ENCODE measurements at places on chromosomes 5 and 9.

DNA sequence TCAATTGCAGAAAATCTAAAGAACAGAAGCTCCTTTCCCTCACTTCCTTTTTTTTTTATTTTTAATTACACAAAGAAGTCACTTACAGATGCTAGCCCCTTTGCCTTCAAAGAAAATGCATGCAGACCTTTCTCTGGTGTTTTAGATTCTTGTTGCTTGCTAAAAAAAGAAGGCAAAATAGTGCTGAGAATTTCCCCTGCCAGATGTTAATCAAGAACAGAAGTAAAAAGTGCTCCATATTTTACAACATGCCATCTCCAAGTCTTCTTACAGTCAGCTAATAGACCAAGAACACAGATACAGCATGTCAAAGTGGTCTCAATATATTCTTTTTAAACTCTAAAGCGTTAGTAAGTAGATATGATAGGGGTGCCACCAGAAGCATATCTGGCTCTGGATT, 142.8 kb upstream of the RGMB start:
- no peak for DNase-seq

DNA sequence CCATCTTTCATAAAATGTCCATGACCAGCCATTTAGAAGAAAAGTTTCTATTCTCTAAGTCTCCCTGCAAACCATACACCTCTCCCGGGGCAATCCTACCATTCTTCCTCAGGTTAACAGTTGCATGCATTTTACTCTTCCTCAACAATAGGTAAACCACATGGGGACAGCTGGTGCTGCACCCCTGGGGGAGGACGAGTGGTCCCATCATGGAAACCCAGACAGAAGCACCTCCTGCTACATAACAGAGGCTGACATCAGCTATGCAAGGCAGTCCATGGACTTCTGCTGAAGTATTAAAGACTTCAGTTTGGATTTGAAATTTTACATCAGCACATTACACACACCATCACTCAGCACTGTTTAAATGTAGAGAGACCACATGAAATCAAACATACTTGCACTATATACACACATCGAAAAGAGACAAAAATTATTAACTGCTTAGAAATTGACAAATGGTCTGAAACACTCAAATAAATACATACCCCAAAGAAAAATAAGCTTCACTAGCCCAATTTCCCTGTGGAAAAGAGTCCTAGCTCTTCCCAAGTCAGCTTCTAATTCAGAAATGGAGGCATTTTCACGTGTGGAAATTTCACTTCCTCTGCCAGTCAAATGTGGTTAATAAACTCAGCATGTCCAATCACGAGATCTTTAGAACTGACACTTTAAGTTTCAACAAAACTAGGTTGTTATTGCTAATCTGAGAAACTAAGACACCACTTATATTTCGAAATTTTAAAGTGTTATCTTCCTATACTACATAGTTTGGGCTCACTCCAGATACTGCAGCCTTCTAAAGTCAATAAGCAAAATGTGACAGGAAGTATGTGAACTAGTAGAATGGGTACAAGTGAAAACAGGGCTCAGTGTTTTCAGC, 173.4 kb downstream of the ROR2 start:
- DNase-seq: no peak

DNA sequence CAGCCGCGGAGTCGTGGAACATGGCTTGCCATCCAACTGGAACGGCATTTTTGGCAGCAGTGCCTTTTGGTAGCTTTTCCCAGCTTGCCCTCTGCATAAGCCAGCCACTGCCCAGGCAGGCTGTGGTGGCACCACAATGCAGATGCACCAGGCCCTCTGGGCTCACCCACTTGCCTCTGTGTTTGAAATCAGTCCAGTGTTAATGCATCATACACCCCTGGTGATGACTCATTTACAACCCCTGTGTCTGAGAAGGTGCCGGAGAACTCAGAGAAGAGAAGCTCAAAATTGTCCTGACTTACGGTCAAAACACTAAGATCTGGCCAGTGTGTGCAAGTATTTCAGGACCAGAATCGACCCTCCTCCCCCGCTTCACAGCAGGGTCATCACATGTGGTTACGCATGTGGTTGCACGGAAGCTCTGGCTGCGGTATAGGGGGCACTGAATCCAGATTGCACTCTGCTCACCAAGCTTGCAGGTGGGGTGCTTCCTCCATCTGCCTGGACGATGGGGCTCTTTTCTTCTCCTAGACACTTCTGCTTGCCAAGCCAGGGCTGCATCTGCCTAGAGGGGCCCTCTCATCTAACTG, 66.5 kb upstream of the SMIM15 start:
- DNase-seq: no peak

DNA sequence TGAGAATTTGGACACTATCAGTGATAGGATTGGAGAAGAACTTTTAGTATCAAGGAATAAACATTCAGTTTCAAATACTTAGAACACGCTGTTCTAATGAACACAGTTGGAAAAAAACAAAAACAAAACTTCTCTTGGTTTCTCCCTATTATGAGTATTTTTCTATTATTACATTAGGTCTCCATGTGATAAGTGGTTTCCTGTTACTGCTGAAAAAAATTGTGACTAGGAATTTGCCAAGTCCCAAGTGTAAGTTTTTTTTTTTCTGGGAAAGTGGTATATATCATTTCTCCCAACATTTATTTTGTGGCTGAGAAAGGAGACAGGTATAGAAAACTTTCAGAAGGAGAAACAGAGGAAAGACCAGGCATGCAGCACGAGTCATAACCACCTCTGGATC, 41.1 kb downstream of the PCSK1 start:
- DNase-seq: no peak

DNA sequence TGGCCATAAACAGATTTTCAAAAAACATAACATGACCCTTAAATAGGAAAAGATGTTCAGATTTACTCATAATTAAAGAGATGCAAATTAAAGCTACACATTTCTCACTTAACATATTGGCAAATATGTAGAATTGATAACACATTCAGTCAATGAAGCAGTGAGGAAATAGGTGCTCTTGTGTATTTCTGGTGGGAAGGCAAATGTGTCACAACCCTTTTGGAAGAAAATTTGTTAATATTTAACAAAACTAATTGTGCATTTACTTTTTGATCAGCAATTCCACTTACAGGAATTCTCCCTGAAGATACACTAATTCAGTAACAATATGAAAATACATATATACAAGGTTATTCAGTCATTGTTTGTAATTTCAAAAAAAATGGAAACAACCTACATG, 68.1 kb downstream of the FBXW11 start:
- DNase-seq: no peak

GRCh38 chr5:2066373-2066772, 183.6 kb upstream of the IRX4 start:
- DNase-seq: no peak

GRCh38 chr9:98124637-98125426, 5.8 kb upstream of the TRIM14 start:
- DNase-seq: no peak

DNA sequence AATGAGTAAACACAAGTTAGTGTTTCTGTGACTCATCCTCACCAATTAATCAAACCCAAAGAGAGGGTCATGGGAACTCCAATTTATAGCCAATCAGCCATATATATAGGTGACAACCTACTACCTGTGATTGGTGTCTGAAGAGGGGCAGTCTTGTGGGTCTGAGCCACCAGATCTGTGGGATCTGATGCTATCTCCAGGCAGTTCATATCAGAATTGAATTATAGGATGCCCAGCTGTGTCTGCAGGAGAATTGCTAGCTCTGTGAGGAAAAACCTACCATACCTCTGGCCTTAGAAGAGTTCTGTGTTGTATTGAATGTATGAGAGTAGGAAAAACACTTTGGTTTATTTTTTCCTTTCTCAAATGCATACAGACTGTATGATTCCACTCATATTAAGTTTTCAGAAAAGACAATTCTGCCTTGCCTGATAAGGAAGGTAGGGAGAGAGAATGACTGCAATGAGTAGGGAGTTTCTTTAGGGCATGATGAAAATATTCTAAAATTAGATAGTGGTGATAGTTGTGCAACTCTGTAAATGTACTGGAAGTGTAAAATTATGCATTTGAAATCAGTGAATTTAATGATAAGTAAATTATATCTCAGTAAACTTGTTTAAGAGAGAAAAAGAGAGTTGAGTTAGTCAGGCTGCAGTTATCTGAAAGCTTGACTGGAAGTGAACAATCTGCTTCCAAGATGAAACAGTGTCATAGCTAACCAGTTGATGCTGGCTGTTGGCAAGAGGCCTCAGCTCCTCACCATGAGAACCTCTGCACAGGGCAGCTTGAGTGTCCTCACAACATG, 274.9 kb downstream of the AUH start:
- DNase-seq: no peak

GRCh38 chr5:157740229-157740610, 3.3 kb upstream of the LSM11 start:
- DNase-seq: no peak

GRCh38 chr5:36531401-36531800, 75.0 kb upstream of the SLC1A3 start:
- DNase-seq: no peak

- DNase-seq: no peak
These were observed 521.7 kb upstream of the CLINT1 start for GRCh38 chr5:158380661-158381060.

- DNase-seq: no peak
These were observed 1.9 kb downstream of the CD14 start for GRCh38 chr5:140631036-140631417.

- no peak for DNase-seq
These were observed 61.4 kb downstream of the FOXD1 start for GRCh38 chr5:73387149-73387591.

DNA sequence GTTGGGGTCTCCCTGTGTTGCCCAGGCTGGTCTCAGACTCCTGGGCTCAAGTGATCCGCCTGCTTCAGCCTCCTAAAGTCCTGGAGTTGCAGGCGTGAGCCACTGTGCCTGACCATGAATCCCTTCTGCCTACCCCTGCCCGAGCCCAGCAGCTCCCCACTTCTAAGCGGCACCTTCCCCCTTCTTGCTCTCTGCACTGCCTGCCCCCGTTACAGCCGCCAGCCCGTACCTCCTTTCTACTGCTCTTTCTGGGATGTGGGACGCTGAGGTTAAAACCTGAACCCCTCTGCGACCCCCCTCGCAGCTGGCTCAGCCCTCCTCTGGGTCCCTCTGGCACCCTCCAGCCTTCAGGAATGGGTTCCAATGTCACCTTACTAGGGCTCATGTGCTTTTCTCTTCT, 249.6 kb downstream of the PBX3 start:
- DNase-seq: no peak

- DNase-seq: no peak
These were observed 6.5 kb upstream of the EBF1 start for GRCh38 chr5:159106193-159106568.
